Retinal pigment epithelial cell (primary cell): ENCODE measurements at places on chromosomes 3 and 15.

DNA sequence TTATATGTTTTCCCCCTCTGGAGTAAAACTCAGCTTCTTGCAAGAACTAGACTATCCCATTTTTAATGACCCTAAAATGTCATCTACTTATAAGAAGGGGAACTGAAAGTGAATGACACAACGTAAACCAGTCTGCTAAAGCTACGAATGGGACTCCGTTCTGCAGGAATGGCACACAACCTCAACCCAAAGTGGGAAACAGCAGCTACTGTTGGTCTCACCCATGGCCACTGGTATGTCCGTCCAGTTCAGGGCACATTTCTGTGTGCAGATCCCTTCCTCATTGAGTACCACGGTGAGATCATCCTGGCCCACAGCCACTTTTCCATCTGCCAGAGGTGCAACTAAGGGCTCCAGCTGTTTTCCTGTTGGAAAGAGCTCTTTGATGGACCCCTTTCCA is 23.8 kb downstream of the VPS39 start:
- DNase-seq: no peak

DNA sequence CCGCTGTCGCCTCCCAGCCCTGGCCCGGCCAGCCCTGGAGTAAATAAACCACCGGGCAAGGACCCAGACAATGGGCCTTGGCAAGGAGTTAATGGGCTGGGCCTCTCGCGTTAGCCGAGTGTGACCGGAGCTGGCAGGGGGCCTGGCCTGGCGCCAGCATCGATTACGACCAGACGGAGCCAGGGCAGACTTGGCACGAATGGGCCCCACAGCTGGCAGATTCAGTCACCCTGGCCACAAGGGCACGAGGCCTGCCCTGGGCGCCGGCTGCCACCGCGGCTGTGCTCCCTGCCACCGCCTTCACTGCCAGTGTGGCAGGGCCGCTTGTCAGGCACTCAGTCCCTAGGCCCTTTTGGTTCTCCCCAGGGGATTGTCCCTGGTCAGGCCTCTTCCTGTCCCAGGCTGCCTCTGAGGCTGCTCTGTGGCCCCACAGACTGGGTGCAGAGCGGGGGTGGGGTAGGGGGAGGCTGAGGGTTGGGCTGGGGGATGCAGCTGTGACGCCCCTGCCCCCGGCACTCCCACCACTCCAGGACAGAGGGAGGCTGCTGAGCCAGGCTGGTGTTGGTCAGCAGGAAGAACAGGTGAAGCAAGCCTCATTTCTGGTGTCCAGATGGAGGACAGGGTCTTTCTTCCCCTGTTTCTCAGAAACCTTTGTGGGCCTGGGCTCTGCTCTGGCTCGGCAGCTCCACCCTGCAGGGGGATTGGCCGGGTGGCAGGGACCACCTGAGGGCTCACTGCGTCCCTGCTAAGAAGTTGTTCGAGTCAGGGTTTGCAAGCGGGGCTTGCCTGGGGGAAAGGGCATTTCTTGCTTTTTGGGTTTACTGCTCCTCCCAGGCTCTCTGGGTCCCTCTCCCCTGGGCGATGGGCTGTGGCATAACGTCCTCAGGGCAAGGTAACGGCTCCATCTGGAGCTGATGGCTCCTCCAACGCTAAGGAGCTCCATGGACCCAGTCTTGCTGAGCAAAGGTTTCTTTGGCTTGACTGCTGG is 30.5 kb upstream of the SRP14 start:
- DNase-seq: peak; percentile 93

GRCh38 chr3:160129459-160130061 is 95.7 kb upstream of the C3orf80 start:
- DNase-seq: peak; percentile 66

- no peak for DNase-seq
Measured at GRCh38 chr3:175193815-175194518, 334.8 kb downstream of the NAALADL2 start.

DNA sequence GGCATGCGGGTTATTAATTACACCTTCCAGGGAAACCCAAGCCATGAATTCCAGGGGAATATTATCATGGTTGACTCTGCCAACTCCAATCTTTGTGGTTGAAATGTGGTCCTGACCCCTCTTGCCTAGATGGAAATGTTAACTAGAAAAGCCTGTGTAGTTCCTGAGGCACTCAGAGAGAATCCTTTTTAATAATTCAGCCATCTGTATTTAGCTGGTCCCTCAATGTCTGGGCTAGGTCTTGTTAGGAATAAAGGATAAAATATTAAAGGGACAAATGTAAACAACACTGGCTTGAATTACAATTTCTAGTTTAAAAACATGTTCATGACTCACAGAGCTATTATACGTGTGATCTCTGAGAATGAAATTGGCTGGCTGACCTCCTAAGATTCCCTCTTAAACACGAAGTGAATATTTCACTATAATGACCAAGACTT is 435.2 kb upstream of the SUCLG2 start:
- no peak for DNase-seq

- no peak for DNase-seq
Measured at GRCh38 chr15:76064375-76064774, 4.6 kb downstream of the TMEM266 start.

- DNase-seq: no peak
Measured at GRCh38 chr3:11588755-11589154, 55.0 kb downstream of the VGLL4 start.

DNA sequence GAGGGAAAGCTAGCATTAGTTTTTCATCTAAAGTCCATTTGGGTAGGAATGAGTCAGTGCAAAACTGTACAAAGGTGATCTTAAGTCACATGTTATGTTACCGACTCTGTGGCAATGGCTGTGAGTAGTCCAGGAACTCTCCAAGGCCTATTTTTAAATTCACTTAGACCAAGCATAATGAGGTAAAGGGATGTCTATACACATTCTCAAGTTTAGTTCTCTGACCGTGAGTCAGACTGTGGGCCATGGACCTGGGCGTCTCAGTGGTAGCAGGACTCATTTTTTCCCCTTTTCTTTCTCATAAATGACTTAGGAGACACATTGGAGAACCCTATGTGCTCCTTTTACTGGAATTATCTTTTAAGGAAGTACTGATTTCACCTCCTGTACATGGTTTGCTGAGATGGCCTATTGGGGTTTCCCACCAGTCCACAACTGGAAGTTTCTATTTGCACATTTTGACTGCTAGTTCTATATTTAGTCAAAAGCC is 488.7 kb upstream of the TPRG1 start:
- DNase-seq: peak; percentile 86

DNA sequence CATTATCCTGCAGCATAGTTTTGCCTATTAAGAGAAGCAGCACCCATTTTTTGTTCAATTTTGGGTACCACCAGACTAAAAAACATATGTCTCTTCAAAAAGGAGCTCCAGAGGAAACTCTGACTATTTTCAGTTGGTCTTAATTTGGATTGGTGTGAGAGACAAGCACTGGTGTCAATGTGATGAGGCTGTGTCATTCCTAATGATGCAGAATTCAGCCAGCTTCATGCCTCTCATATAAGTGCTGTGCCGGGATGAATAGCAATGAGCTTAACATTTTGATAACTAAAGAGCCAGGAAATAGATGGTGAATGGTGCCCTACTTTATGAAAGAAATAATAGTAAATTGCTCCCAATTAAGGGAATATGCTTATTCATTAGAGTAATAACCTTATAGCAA is 15.9 kb downstream of the POPDC2 start:
- DNase-seq: no peak

GRCh38 chr3:181948286-181948685 is 236.6 kb downstream of the SOX2 start:
- DNase-seq: no peak

DNA sequence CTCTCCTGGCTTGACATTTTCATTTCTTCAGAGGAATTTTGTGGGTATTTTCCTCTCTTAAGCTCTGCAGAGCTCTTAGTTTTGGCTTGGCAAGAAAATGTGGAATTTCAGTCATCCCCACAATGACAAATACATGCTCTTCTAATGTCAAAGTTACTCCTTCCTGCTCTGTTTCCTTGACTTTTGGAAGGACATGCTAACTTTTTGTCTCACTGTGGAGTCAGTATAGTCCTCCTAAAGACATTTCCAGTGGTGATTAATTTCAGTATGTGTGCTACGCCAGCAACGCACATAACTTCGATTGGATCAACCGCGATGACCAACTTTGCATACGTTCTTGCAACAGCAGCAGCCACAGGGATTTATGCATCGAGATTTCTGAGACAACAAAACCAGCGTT is 13.3 kb downstream of the EBLN2 start:
- no peak for DNase-seq

GRCh38 chr3:76034649-76035048 is 249.3 kb upstream of the ZNF717 start:
- DNase-seq: no peak

DNA sequence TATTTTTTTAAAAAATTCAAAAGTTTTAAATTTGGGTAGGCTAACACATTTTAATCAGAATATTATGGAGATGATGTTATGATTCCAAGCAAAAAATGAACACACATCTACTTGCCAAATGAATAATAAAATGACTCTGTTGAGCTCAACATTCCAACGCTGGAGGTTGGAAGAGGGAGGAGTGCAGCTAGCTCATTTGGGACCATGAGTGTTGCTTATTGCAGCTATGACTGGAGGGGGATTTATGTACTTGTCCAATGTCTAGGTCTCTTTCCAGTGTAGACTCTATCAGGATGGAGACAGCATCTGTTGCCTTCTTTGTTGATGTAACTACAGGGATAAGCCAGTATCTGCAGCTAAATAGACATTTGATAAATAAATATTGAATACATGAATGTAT is 310.6 kb downstream of the CACNA2D3 start:
- DNase-seq: no peak

DNA sequence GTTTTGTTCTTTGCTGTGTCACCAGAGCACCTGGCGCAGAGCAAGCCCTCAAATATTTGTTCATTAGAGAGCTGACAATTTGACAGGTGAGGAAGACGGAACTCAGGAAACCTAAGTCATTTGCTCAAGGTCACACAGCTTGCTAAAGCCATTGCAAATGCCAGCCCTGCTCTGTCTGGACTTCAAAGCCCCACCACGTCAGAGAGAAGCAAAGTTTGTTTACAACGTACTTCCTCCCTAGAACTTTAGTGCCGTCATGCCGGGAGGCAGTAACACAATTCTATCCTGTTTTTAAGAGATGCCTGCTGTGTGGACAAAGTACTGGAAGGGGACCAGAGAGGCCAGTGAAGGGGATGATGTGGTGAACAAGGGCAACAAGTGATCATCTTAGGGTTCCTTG is 216.6 kb upstream of the PRICKLE2 start:
- no peak for DNase-seq

DNA sequence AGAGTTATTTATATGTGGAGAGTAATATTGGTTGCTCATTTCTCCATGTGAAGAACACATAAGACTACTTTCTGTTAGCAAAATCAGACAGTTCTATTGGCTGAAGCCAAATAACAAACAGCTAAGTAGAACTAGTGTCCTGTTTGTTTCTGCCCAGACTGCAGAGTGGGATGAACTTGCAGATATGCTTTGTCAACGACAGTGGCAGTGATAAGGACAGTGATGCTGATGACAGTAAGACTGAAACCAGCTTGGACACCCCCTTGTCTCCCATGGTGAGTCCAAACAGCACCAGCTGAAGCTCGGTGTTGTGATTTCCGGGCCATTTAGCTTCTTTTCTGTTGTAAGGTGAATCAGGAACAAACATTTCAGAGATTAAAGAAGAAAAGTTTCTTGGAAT is 102.6 kb upstream of the IL12A start:
- no peak for DNase-seq

DNA sequence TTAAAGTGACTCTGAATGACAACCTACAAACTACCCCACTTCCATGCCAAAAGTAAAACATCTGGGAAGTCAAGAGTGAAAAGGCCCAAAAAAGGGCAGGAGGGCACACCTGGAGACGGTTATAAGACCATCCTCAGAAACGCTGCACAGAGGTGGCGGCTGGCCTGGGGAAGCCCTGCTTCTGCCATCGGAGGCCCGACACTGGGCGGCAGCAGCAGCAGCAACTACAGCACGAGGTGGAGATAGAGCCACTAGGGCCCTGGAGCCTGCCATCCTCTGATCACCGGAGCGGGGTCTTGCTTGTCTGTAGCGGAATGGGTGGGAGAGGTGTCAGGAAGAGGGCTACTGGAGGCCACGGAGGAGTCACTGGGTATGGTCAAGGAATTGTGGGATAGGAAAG is 283.3 kb downstream of the ADAMTS17 start:
- no peak for DNase-seq
